NCI-H2171 (cell line): ENCODE measurements at places on chromosomes 4 and X.

DNA sequence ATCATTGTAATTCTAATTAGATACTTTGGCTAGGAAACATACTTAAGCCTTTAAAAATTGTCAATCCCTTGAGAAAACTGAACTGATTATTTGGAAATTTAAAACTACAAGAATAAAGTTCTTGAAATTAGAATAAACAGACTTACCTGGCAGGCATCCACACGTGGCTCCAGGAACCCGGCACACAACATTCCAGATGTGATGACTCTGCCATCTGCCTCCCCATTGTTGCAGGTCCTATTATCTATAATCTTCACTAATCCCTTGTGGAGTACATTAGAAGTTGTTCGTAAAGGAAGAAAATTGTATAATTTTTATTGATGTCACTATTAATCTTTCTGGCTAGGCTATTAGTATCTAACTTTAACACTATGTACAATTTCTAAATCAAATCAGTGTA lies 16.2 kb upstream of the GNRHR start:
- DNase-seq: no peak

- no peak for DNase-seq
Observed at GRCh38 chr4:145440292-145441007, 41.2 kb upstream of the SMAD1 start.

GRCh38 chr4:145920205-145920604 lies 18.4 kb downstream of the ZNF827 start:
- no peak for DNase-seq

- peak; percentile 6 for DNase-seq
Observed at GRCh38 chrX:10633722-10634121, 13.3 kb upstream of the MID1 start.

DNA sequence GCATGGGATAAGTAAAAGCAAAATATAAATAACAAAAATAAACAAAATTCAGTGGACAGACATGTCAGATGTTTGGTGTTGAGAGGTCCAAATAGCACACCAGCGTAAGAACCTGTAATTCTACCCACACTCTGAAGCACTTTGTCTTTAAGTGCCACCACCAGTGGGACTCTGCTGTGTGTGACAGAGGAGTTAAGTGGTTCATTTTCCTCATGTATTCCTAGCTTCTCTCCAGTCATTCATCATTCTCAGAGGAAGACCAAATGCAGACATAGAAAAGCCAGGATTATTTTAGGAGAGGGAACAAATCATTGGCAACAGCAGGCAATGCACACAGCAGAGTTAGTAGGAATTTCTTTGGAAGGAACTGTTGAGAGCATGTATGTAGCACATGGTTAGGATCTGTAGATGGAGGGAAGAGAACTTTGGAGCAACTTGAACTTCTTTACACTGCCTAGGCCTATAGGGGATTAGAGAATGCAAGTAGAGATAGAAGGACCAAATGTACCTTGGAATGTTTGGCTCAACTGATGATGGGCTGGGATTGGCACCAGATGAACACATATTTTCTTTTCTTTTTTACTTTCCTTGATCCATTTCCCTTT lies 43.0 kb upstream of the ARHGAP24 start:
- no peak for DNase-seq

- DNase-seq: no peak
Observed at GRCh38 chr4:106588891-106589290, 220.3 kb upstream of the GIMD1 start.

DNA sequence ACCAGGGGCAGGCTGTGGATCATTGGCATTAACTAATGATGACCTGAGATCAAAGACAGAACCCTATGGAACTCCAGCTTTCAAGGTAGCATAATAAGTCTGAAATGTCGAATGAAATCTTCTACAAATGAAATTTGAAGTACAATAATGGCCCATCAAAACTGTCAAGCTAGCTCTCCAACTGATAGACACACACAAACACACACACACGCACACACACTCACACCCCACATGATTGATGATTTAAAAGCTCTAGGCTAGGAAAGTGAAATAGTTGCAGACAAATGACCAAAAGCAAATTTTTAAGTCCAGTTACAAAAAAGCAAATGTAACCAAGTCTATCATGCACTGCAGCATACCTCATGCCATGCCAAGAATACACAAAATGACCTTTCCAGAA lies 655.7 kb downstream of the C4orf33 start:
- no peak for DNase-seq

- DNase-seq: no peak
Observed at GRCh38 chr4:8067274-8067936, 91.2 kb downstream of the ABLIM2 start.

GRCh38 chr4:40594261-40595178 lies 35.1 kb downstream of the RBM47 start:
- no peak for DNase-seq

- no peak for DNase-seq
Observed at GRCh38 chr4:5892323-5893003, 423 bp downstream of the CRMP1 start.

DNA sequence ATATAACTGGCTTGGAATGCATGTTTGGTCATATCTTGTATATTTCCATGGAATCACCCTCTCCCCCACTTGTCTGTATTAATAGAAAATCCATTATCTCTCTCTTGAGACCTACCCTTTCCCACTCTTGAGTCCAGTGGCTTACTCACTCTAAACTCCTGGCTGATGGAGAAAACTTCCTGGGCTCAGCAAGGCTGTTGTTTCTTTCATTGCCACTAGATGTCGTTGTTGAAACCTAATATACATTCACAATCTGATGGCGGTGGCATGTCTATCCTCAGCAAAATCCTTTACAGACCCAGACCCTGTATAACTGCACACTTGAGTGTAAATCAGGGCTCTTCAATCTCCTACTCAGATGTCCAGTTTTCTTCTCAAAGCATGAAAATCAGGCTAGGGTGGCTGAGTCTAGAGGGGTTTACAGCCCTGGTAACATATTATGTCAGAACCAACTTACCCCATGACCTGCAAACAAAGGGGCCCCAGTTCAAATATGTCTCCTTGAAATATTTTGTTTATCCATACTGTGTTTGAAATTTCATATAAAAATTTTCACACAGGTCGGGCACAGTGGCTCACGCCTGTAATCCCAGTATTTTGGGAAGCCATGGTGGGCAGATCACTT lies 70.0 kb upstream of the FAM241A start:
- DNase-seq: peak; percentile 0

DNA sequence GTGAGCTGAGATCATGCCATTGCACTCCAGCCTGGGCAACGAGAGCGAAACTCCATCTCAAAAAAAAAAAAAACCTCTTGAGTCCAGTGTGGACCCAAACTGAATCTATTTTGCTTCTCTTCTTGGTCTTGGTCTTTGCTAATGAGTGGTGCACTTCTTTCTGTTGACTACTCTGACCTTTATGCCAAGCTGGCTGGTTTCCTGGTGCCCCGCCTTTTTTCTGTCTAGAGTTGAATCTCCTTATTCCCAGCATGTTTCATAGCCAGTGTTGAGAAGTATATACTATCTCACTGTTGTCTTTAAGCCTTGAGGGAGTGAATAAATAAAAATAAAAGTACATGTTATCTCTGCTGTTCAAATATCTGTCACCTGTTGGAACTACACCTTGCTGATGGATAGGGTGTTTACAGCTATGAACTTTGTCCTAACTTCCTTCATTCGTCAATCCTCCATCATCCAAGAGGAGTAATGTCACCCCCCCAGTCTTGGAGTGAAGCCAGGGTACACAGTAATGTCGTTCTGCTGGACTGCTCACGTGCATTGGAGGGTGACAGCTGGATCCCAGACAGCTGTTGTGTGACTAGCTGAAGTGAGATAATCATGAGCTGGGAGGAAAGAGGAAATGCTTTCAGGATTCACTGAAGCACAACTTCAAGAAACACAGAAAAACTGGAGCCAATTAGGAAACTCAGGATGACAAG lies 99.3 kb upstream of the PRKG2 start:
- DNase-seq: peak; percentile 39

DNA sequence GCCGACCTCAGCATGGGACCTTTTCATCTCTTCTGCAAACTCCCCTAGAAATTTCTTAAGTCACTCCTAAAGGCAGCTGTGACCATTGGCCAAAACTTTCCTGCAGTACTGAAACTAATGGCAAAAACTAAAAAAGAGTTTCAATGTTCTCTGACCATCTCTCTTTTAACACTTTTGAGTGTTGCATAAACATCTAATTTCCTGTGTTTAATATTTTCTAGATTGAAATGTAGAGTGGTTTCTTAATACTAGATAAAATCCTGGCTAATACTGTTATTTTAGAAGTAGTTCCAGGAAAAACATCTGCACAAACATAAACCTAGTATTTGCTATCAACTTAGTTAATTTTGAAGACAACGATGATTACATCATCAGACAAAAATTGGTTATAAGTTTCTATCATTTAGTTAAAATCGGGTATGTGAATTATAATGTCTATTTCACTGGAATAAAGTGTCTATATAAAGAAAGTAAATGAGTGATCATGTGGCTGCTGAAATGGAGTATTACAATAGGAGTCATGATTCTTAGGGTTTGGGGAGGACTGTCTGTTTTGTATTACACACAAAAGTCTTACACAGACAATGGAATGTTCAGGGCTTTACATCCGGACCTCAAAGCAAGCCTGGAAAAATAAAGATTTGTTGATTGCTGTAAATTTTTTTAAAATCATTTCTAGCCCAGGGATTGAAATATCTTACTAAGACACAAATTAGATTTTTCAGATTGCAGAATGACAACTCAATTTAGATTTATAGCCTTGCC lies 1323.4 kb downstream of the C4orf33 start:
- no peak for DNase-seq

DNA sequence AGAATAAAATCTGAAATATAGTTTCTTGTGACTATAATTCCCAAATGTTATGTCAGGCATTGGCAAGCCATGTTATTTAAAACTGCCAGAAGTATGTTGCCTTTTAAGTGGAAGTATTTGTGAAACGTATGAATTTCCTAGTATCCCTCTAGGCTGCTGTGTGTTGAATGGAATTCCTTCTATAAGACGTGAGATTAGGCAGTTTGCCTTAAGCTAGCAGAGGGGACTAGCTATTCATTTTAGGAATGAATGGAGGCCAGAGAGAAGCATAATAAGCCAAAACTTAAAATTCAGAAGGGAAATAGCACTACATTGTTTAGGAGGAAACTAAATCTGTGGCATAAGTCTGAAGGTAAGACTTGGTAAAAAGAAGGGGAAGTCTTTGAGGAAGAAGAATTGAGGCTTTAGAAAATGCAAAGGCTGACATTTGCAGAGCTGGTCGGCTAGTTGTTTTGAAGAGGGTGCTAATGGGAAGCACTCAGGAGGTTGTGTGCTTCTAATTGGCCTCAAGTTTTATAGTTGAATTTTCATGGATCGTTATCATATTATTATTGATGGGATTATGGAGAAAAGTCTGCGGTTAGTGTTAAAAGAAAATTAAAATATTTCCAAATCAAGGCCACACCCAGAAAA lies 57.1 kb downstream of the TMEM131L start:
- DNase-seq: no peak

DNA sequence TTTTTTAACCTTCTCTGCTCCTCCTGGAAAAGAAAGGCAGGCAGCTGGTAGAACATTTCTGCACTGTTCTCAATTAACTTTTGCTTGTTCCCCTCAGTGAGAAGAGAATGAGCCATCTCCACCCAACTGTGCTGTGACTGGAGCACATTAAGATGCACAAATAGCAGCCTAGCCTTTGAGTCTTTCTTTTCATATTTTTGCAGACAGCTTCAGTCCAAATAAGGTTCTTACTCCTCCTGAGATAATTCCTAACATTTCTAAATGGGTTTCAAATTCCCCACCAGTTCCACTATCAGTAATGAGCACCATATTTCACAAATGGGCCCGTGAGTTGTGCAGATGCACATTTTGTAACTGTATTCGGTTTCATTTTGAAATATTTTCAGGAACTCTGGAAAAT lies 118.6 kb downstream of the SPCS3 start:
- no peak for DNase-seq

DNA sequence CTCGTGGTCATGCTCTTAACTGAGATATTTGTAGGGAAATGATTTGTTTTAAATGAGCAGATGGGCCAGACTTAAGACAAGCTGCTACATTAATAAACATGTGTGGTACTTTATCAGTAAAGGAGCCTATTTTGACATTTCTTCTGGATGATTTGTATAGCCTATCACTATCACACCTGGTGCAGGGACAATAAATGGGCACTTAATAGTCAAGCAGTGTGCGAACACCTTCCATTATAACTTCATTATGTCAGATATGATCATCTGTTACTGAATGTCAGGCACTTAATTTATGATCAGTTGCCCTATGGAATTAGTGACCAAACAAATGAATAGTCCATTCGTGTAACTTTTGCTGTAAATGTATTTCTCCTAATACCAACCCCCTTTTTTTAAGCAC lies 628.8 kb downstream of the ADGRL3 start:
- peak; percentile 26 for DNase-seq

- DNase-seq: no peak
Observed at GRCh38 chrX:41245641-41246040, 88.3 kb upstream of the DDX3X start.

DNA sequence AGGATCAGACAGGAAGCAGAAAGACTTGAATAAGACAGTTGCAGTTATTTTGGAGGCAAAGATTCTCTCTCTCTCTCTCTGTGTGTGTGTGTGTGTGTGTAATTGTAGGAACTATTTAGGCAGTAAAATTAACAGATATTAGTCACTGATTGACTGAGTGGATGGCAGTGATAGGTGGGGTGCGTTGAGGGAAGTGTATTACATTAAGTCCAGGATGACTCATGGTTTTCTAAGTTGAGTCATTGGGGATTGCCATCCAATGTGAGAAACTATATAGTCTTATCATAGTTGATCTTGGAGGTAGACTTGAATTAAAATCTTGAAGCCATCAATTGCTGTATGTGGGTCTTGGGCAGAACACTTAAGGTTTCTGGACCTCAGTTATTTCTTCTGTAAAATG lies 75.4 kb downstream of the AR start:
- DNase-seq: no peak

- DNase-seq: no peak
Observed at GRCh38 chrX:41491267-41492004, 44.3 kb downstream of the NYX start.

DNA sequence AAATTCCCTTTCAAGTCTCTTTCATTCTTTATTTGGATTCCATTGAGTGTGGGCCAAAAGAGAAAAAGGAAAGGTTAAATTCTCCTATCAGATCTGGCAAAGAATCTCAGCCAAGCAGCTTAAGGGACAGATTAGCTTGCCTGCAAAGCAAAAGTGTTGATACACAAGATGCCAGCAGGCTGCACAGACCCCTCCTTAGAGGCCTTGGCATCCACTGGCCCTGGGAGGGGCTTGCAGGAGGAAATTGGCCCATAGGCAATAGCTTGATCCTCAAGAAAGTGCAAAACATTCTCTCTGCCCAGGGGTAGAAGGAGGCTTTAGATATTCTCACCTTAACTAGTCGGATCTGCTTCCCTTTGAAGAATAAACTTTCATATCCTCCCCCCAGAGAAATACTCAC lies 300.4 kb upstream of the CPEB2 start:
- DNase-seq: no peak
